ENCODE measurements at places on chromosomes 2 and 18. TPM values are rescaled to one million over a fixed set of nuclear protein-coding genes. Genes with fewer than 3 reads are reported as not detected.

DNA sequence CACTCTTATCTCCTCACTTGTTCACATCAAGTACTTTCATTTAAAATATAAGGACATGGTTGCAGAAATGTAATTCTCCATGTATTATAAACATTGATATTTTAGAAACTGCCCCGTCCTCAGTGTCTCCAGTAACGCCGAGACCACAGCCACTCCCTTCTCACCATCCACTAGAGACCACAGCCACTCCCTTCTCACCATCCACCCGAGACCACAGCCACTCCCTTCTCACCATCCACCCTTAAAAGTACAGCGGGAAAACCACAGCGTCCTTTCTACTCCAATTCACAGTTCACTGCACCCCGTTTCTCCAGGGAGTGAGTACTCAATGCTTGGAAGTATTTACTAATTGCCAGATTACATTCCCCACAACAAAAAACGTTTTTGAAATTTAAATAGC is 1452.2 kb upstream of the ACVR2A start:
- no peaks in the 10 kb centered on the region for H3K4me1 ChIP-seq
- no peak overlapping the region for H3K27ac ChIP-seq
- H3K4me3 ChIP-seq: no peak overlapping the region
- DNase-seq: no peak
- H3K27me3 ChIP-seq: no peaks in the 10 kb centered on the region

DNA sequence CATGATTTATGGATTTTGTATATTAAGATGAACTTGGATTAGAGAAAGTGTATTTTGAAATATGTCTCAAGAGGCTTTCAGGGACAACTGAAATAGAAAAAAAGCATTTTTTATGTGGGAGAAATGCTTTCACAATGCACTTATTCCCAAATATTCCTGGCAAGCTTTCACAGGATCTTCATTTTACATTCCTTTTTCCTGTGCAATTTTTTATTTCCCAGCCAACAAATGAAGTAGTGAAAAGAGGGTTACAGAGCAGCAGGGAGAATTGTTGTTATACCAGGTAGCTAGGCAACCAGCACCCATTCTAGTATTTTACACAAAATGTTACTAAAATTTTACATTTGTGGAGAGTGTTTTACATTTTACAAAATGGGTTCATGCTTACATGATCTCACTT is 167.0 kb upstream of the RPRM start:
- H3K27me3 ChIP-seq: no peaks in the 10 kb centered on the region
- DNase-seq: no peak
- H3K4me3 ChIP-seq: no peak overlapping the region

ERFE gene
- total RNA-seq: 1.3 TPM

POTEJ gene
- total RNA-seq: not detected

DNA sequence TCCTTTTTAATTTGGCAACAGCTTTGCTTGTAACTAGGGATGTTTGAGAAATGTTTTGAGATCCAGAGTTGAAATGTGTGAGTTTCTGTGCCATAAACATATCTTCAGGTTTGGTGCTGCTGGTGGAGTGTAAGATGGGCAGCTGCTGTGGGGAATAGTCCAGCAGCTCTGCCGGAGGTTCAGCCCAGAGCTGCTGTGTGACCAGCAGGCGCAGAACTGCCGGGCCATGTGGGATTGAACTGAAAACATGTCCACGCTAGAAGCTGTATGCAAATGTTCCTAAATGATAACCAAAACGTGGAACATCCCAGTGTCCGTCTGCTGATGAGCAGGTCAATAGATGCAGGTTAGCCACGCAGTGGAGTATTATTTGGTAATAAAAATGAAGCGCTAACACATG is 99.6 kb downstream of the DGKD start:
- no peak overlapping the region for H3K27ac ChIP-seq
- peaks cover 13% of the 10 kb centered on the region for H3K36me3 ChIP-seq
- H3K4me1 ChIP-seq: peaks cover under 1% of the 10 kb centered on the region
- no peaks in the 10 kb centered on the region for H3K27me3 ChIP-seq

FIGN gene
- 10.0 TPM for total RNA-seq

GRCh38 chr2:23712756-23713151 is 214.2 kb downstream of the ATAD2B start:
- no peaks in the 10 kb centered on the region for H3K36me3 ChIP-seq
- H3K27me3 ChIP-seq: no peaks in the 10 kb centered on the region
- H3K4me3 ChIP-seq: no peak overlapping the region
- no peak overlapping the region for H3K27ac ChIP-seq
- H3K4me1 ChIP-seq: no peaks in the 10 kb centered on the region
- DNase-seq: no peak

All from heart right ventricle (tissue), 16 donors.